HFFc6 (cell line): ENCODE measurements at places on chromosomes 4 and X. TPM values are rescaled to one million over a fixed set of nuclear protein-coding genes. Genes with fewer than 3 reads are reported as not detected.
A peak's percentile ranks its signal among the peaks of the same experiment; 100 is the strongest.

Gene PLXNB3
- total RNA-seq = 18.6 to 35.6 TPM (median 32.8 TPM) in 3 replicates

Gene DDX53
- not detected in 3 replicates for total RNA-seq

DNA sequence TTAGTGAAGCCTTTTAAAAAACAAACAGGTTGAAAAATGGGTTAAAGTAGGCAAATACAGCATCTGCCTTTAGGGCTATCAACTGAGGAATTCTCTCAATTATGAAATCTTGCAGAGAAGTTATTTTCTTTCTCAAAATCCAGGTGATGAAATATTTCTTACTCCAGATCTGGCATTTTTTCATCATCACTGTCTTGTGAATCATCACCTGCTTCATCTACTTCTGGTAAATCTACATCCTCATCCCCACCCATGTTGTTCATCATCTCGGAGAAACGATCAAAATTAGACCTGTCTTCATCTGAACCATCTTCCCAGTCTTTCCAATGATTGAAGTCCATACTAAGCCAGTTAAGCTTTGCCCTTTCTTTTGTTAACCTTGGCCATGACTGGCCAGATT is 33.3 kb upstream of the HPF1 start:
- H3K4me1 ChIP-seq = peaks cover 22% of the 10 kb centered on the region
- peaks cover 5% of the 10 kb centered on the region for H3K27me3 ChIP-seq
- H3K4me3 ChIP-seq = peak overlapping the region; percentile 68; the same call in 1 of the 2 replicates
- DNase-seq = no peak
- H3K27ac ChIP-seq = no peak overlapping the region

DNA sequence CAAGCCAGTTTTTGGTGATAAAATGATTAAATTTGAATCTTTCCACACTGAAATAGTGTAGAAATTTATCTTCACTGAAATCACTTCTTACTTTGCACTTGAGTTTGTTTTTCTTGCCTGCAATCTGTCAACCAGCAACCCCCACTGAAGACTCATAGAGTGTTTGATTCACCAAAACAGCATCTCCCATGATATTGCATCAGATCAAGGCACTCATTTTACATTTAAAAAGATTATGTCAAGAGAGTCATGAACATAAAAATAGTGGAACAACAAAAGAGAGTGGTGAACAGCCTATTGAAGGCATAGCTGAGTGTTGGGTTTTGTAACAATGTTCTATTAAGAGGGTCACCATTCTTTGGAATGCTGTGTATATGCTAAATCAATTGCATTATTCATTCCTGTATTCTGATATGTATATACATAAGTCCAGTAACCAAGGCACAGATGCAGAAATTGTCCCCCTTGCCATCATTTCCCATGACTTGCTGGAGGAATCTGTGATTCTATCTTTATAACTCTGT is 1934.9 kb downstream of the ARAP2 start:
- no peak overlapping the region for H3K27ac ChIP-seq
- DNase-seq = no peak
- H3K4me1 ChIP-seq = no peaks in the 10 kb centered on the region
- H3K27me3 ChIP-seq = no peaks in the 10 kb centered on the region

DNA sequence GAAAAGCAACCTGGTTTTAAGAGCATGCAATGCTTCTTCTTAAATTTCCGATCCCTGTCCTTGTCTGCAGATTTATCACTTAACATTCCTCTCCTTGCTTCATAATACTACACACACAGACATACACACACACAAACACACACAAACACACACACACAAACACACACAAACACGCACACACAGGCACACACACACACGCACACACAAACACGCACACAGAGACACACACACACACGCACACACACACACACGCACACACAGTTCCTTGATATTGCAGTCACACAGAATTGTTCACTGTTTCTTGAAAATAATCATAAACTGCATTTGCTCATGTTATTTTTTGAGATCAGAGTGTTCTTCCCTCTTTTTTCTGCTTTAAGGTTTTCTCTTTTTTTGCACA is 458.3 kb upstream of the ATOH1 start:
- no peak for DNase-seq
- H3K36me3 ChIP-seq = no peaks in the 10 kb centered on the region
- no peaks in the 10 kb centered on the region; the same call in 1 of the 2 replicates for H3K27me3 ChIP-seq
- H3K4me1 ChIP-seq = no peaks in the 10 kb centered on the region
- H3K4me3 ChIP-seq = no peak overlapping the region

- H3K4me3 ChIP-seq = no peak overlapping the region
- no peaks in the 10 kb centered on the region for H3K36me3 ChIP-seq
- H3K27me3 ChIP-seq = peaks cover 3% of the 10 kb centered on the region; the same call in 1 of the 2 replicates
- H3K27ac ChIP-seq = no peak overlapping the region
These were observed 97.3 kb downstream of the GEMIN8 start for GRCh38 chrX:13932416-13932815.

DNA sequence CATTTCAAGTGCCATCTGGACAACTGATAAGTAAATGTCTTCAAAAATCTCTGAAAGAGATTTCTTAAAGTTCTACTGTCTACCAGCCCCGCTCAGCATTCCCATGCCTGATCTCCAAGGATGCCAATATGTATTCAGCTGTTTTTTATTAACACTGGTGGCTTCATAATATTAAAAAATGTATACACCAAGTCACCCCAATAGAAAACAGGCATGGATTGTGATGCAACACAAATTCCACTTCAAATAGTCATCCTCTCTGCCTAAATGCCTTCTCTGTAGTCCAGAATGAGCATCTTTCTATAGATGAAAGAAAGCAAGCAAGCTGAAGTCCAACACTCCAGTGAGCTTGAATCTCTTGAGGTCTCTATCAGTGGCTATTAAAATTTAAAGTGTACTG is 152.2 kb upstream of the PPARGC1A start:
- H3K36me3 ChIP-seq = no peaks in the 10 kb centered on the region
- no peaks in the 10 kb centered on the region; the same call in 1 of the 2 replicates for H3K27me3 ChIP-seq
- H3K4me3 ChIP-seq = no peak overlapping the region
- H3K27ac ChIP-seq = no peak overlapping the region

GRCh38 chr4:87068583-87069021 is 133.8 kb downstream of the AFF1 start:
- H3K4me1 ChIP-seq = peaks cover 22% of the 10 kb centered on the region
- H3K27ac ChIP-seq = no peak overlapping the region
- H3K27me3 ChIP-seq = no peaks in the 10 kb centered on the region
- H3K36me3 ChIP-seq = 0 out of 2 replicates have a peak, but pooled peaks cover 4% of the 10 kb centered on the region

DNA sequence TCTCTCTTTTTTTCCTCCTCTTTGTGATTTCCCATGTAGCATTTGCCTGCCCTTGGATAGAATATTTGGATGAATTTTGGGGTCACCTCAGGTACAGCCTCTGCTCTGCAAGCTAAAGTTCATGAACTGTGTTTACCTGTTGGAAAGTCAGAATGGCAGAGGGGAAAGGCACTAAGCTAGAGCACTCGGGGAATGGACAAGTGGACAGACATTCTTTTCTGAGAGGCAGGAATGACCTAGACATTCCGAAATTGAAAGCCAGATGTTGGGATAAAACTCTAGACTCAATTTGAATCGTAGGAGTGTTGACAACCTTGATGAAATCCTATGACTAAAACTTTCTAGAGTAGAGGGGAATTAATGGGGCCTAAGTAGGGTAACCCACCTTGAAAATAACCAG is 56.1 kb downstream of the LUZP4 start:
- no peaks in the 10 kb centered on the region for H3K36me3 ChIP-seq
- H3K27ac ChIP-seq = peak overlapping the region; percentile 92
- peaks cover 29% of the 10 kb centered on the region for H3K4me1 ChIP-seq
